ENCODE measurements at places on chromosomes 2 and 18.

GRCh38 chr2:109355192-109355843, 226.3 kb downstream of the SH3RF3 start:
- DNase-seq: no peak

DNA sequence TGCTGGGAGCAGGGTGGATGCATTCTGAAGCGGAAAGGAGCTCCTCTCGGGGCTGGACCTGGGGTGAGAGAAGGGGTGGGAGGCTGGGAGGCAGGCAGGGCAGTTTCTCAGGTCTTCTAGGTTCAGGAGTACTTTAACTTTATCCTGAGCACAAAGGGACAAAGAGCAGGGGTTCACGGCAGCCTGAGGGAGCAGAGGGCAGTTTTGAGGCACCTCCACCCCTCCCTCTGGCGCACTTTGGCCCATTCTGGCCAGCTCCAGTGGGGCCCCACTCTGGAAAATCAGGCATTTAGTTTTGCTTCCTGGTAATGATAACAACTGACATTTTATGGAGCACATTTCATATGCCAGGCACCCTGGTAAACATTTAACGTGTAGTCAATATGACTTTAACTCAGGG, 14.3 kb downstream of the B3GNT7 start:
- no peak for DNase-seq

DNA sequence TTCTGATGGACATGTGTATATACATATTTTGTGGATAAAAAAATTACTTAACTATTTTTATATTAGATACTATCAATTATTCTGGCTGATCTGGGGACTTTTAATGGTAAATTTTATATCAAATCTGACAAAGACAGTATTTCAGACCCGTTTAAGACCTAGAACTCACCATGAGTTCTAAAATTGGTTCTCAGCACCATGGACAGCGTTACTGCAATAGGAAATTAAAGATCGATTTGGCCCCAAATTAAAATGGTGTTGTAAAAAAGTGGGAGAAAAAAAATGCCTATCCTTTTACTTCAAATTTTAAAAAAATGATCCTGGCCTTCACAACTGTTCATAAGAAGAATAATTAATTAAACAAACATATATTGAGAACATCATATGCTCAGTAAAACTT, 919 bp upstream of the SCN2A start:
- no peak for DNase-seq

- DNase-seq: no peak
These were observed 658.4 kb downstream of the NYAP2 start for GRCh38 chr2:226057914-226058313.

DNA sequence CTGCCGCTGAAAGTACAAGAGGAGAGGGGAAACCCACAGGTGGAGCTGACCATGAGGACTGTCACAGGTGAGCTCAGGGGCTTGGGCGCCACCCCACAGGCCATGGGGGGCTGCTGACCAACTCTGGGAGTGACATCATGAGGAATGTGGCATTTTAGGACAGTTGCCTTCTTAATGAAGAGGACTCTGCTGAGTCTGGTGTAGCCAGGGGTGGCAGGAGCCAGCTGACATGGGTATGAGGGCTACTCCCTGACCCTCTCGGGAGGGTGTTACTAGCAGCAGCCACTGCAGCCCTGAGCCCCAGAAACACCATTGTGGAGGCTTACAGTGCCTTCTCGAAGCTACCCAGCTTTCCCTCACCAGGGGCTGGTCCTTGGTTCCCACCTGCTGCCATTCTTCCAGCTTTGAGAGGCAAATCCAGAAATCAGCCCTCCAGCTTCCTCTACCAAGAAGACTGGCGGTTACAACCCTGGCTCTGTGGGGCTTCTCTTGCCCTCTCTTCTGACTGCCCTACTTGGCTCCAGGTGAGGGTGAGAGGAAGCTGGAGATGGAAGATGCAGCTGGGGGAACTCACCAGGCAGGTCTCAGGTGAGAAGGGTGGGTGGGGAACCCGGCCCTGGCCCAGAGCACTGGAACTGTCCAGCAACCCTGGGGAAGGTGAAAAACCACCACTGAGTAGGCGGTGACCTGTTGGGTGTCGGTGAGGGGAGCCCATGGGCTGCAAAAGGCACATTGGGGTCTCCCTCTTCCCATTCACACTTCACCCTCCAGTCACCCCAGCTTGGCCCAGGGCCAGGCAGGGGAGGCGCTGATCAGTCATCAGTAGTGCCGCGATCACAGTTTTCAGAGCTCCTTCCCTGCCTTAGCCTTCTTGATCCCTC, 98.5 kb downstream of the MCFD2 start:
- DNase-seq: no peak

Measured in activated CD8-positive, alpha-beta T cell treated with anti-CD3 and anti-CD28 coated beads for 36 hours (primary cell).